Femur (tissue), 1 donor: ENCODE measurements at places on chromosomes 4 and X.

DNA sequence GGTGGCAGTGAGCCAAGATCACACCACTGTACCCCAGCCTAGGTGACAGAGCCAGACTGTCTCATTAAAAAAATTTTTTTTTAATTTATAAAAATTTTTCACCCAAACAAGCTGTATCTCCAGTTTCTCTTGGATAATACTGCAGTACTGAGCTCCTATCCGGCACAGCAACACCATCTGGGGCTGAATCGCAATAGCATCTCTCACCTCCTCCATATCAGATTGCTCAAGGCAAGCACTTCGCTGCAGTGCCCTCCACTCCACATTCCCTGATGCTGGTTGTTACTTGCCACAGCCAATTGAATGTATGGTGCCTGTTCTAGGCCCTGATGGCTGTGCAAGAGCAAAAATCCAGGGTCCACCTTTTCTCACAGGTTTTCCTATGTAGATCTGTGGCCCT, 69.3 kb upstream of the FAM241A start:
- DNase-seq: no peak

GRCh38 chrX:119990556-119991004, 47.0 kb upstream of the NKAP start:
- DNase-seq: no peak

DNA sequence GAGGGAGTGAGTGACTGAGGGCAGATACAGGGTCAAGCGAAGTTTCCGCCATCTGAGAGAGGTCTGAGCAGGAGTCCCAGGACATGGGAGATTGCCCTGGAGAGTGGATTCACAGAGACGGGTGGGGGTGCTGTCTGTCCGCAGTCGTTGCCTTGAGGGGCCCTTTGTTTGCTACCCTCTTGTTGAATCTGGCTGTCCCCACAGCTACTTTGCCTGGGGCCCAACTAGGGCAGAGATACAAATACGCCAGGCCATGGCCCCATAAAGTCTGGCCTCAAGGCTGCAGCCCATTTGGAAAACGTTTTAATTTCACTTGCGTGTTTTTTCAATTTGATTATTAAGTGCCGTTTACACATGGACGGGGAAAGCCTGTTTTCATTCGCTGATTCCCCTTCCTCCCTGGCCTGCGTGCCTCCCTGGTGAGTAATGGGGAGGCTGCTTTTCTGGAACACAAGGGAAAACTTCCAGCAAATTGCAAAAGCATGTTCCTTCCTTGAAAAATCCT, 134.4 kb downstream of the SMIM20 start:
- DNase-seq: peak; percentile 89

DNA sequence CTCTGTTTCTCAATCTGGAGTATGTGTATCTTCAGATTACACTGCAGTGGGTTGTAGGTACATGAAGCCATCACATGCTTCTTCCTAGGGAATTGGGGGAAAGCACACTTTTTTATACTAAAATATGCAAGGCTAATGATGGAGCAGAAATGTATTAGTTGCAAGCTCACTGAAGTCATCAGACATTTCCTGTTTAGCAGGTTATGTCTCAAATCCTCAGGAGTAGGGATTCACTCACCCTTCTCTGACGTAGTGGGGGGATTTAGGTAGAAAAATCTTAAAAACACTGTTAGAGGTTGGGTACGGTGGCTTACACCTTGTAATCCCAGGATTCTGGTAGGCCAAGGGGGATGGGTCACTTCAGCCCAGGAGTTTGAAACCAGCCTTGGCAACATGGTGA, 128.4 kb upstream of the GPC4 start:
- no peak for DNase-seq

DNA sequence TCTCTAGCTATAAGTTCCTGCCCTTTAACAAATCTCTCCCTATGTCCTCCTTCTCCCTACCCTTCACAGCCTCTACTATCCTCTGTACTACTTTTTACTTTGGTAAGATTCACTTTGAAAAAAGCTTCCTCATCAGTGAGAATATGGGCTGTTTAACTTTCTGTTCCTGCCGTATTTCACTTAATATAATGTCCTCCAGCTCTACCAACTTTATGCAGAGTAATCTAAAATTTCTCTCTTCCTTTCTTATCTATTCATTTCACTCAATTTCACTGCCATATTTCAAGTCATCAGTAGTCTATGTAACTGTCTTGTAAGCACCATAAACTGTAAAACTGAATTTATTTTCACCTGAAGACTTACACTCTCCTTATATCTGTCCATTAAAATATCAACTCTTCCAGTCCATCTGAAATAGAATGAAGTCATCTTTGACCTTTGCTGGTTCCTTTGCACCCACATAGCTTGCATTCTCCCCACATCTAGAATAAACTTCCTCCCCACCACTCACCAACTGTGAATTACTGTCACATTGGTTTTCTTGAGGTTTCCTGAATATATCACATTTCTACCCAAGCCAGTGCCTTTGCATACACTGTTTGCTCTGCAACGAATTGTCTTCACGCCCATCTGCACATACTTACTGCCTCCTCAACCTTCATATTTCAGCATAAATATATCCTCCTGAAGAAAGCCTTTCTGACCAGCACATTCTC, 54.6 kb downstream of the ARAP2 start:
- DNase-seq: no peak

DNA sequence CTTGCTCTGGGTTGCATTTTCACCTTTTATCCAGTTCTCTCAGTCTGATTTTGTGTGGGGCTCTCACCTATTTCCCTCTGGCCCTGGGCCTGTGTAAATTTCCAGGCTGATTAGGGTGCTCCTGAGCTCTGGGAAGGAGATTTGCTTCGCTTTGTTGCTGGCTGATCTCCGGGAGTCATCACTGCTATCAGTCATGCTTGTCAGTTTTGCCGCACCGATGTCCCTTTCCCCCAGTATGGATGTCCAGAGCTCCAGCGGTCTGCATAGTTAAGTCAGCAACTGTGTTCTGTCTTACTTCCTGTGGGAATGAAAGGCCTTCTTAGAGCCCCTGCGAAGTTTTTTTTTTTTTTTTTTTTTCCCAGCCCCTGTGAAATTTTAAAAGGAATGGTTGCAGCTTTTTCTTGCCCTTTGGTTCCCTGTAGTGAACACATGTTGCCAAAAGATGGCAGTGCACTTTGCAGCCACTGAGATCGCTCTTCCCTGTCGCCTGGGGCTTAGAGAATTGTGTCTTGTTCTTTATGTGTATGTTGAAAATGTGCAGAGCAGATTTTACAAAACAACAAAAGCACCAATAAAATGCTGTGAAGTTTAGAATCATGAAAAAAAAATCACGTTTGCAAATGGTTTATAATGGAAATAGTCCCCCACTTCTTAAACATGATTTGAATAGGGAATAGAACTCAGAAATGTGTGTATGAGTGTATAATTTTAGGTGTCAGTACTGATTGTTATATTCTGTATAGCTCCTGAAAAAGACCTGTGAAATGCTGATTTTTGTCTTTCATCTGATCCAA, 109.1 kb upstream of the SLC4A4 start:
- peak; percentile 47 for DNase-seq

GRCh38 chrX:116749943-116750342, 287.2 kb upstream of the CT83 start:
- no peak for DNase-seq

- no peak for DNase-seq
Observed at GRCh38 chr4:113094331-113094730, 44.9 kb downstream of the ANK2 start.

GRCh38 chr4:2913168-2913567, 50.0 kb downstream of the NOP14 start:
- DNase-seq: no peak

- DNase-seq: no peak
Observed at GRCh38 chrX:130770615-130771014, 132.4 kb downstream of the ENOX2 start.

- no peak for DNase-seq
Observed at GRCh38 chr4:76458297-76458696, 23.3 kb downstream of the SHROOM3 start.

- DNase-seq: no peak
Observed at GRCh38 chrX:30971774-30972603, 82.9 kb upstream of the TAB3 start.

- no peak for DNase-seq
Observed at GRCh38 chr4:183885205-183885720, 19.8 kb upstream of the STOX2 start.

DNA sequence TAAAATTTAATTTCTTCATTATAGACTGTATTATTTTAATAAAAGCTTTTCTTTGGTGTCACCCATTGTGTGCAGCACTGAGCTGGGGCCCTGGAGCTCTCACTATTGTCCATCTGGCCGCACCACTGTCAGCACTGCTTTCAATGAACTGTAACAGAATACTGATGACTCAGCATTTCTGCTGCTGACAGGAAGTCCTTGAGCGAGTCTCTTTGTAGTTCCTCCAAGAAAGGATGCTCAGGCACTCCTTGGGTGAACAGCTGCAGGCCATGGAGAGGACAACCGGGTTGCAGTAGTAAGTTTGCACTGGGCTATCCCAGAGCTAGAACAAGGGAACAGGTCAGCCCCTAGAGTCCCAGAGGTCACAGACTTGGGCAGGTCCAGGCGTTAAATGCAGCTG, 81.6 kb downstream of the SORBS2 start:
- peak; percentile 28 for DNase-seq

- DNase-seq: no peak
Observed at GRCh38 chr4:48796191-48796926, 16.3 kb upstream of the FRYL start.

- DNase-seq: no peak
Observed at GRCh38 chr4:150237110-150237872, 159.0 kb downstream of the DCLK2 start.

DNA sequence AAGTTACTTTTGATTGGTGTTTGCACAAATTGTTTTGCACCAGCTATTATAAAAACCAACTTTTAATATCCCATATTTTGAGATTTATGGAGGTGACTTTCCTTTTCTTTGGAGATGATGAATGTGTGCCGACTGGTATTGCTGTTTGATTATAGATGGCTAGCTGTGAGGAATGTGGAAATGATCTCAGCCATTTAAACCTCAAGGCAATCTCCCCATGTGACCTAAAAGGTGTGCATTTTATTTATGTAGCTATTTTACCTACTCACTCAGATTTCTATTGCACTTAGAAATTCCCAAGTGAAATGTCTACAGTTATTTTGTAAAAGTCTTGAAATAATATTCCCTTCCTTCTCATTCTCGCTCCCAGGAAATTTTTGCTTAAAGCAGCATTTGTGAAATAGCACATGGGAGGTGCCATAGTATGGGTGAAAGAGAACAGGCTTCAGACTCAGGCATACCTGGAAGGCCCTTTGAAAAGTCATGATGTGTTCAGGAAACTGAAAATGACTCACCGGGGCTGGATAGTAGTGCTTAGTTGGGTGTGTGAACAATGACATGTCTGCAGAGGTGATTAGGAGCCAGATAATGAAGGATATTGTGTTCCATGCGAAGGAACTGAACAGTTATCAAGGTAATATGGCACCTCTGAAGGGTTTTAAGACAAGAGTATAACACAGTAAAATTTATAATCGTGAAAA, 247.6 kb downstream of the CBLL2 start:
- DNase-seq: no peak

DNA sequence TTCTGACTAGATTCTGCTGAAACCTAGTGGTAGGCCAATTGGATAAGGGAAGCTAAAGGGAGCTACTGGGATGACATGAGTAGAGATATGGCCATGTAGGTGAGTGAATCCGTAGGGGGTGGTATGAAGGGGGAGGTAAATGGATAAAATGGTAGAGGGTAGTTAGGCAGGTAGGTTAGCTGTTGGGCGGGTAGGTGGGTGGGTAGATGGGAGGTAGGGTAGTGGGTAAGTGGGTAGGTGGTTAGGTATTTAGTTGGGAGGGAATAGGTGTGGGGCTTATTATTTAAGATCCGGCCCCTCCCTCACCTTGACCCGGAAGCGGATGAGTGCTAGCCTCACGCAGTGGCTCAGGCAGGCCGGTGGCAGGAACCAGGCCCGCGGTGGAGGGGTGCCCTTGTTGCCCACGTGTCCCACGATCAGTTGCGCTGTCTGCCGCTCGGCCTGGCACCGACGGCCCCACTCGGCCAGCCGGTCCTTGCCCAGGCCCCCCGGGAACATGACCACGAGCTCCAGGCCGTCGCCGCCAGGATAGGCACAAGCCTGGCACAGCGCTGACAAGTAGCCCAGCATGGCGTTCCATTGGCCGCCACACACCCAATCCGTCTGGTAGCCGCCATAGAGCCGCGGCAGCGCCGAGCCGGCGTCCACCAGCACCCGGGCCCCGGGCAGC, 725 bp downstream of the FAM120C start:
- peak; percentile 48 for DNase-seq

- DNase-seq: no peak
Observed at GRCh38 chr4:7021930-7022664, 21.1 kb upstream of the TADA2B start.

GRCh38 chr4:121946644-121947043, 5.2 kb downstream of the TRPC3 start:
- no peak for DNase-seq

DNA sequence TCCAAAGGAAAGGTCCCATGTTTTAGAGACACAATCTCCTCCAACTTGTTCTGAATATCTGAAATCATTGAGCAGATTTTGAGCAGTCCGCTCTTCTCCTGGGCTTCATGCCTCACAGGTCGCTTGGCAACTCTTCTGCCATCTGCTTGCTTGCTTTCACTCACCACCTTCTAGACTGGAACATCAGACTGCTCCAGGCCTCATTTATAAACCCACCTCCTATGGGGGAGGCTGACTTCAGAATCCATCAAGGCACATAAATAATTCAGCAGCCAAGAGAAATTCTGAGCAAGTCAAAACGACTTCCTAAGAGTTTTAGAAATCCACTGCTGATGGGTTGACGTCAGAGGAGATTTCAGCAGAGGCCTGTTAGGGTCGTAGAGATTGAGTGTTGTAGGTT, 64.1 kb downstream of the FAM184B start:
- DNase-seq: no peak

DNA sequence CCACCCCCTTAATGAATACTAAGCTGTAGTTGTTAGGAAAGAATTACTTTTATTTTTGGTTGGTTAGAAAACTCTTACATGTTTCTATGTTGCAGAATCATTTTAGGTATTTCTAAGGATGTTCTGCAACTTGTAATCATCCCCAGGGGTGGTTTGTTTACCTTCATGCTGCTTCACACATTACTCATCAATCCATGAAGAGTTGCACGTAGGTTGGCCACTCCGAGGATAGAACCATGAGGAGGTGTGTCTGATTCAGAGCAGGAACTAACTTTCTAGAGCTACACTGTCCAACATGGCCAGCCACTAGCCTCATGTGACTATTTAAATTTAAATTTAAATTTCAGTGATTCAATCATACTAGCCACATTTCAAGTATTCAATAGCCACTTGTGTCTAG, 127.2 kb upstream of the FRMPD4 start:
- DNase-seq: no peak

DNA sequence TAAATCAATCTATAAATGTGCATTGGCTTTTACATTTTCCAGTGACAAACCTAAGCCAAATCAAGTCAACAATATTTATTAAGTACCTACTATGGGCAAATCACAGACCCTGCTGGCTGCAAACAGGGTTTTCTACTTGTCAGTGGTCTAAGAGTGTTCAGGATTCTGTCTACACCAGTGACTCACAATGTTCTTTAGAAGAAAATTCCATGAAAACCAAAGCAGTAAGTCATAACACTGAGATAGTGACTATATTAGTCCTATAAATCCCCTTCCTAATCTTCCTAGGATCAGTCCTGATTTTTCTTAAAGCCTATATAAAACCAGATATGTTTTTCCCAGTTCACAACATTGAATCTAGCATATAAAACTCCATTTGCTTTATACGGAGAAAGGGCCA, 69.7 kb downstream of the PPP3CA start:
- DNase-seq: no peak
